PC-9 (cell line): ENCODE measurements at places on chromosomes 3 and 15. TPM values are rescaled to one million over a fixed set of nuclear protein-coding genes. Genes with fewer than 3 reads are reported as not detected.

PPP2R3A gene
- 30.0 and 42.6 TPM in 2 replicates for total RNA-seq

HCLS1 gene
- 2.2 and 2.6 TPM in 2 replicates for total RNA-seq

- H3K27me3 ChIP-seq: no peaks in the 10 kb centered on the region
- no peak overlapping the region for H3K4me3 ChIP-seq
- no peaks in the 10 kb centered on the region for H3K36me3 ChIP-seq
- H3K27ac ChIP-seq: no peak overlapping the region
- DNase-seq: no peak
These were observed 6.8 kb upstream of the TSC22D2 start for GRCh38 chr3:150401285-150401684.

DNA sequence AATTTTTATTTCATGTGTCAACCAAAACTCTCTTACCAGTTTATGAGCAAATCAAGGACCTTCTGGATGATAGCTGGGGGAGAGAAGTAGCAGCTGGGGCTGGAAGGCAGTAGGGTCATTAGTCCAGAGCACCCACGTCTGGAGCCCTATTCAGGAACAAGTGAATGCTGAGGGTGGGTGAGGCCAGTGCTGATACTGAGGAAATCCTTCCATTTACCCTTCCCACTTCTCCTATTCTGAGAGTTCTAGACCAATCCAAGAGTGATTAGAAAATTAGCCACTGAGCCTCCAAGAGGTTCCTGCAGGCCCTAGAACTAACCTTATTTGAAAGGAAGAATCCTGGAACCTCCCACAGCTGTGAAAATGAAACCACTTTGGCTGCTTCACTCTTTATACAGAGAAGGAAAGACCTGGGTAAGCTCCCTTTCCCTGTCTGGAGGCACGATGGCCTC, 46.2 kb upstream of the VILL start:
- DNase-seq: no peak
- H3K27ac ChIP-seq: peak overlapping the region; percentile 88
- peaks cover 59% of the 10 kb centered on the region for H3K4me1 ChIP-seq
- peaks cover 8% of the 10 kb centered on the region; the same call in 1 of the 2 replicates for H3K36me3 ChIP-seq

DNA sequence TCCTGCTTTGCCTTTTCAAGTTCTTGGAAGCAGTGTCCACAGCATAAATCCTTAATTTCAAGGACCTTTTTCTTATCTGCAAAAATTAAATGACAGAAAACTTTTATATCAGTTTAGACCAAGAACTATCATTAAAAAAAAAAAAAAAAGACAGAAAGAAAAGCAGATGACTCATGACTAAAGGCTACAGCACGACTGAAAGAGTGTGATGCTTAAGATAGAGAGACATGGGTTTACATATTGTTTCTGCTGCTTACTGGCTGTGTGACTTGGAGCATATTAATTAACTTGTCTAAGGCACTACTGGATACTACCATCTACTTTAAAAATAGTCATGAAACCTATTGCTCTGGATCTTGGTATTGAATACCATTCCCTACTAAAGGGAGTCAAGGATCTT, 62.3 kb downstream of the CEP152 start:
- H3K27ac ChIP-seq: no peak overlapping the region
- no peaks in the 10 kb centered on the region for H3K4me1 ChIP-seq
- H3K36me3 ChIP-seq: no peaks in the 10 kb centered on the region; the same call in 1 of the 2 replicates
- no peaks in the 10 kb centered on the region for H3K27me3 ChIP-seq
- no peak for DNase-seq

DNA sequence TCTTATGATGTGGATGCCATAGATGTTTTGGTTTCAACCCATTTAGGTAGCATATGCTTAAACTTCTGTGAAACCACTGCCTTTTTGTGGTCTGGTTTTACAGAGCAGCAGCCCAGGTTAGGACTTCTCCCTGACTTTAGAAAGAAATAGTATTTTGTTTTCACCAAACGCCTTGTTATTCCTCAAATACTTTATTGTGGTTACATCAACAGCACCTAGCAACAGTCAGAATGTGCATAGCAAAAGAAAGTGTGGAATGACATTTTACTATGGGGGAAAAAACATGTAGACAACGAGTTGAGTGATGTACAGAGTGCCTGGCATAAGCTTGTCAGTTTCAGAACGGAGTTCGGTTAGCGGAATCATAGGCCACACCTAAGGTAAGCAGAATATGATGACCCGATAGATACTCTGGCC, 159.2 kb downstream of the TPRG1 start:
- H3K27ac ChIP-seq: no peak overlapping the region
- no peak overlapping the region for H3K4me3 ChIP-seq
- DNase-seq: no peak
- H3K27me3 ChIP-seq: no peaks in the 10 kb centered on the region
- H3K36me3 ChIP-seq: peaks cover 13% of the 10 kb centered on the region; the same call in 1 of the 2 replicates
- H3K4me1 ChIP-seq: peaks cover 6% of the 10 kb centered on the region; the same call in 1 of the 2 replicates

- no peaks in the 10 kb centered on the region for H3K36me3 ChIP-seq
- peaks cover 9% of the 10 kb centered on the region for H3K4me1 ChIP-seq
- no peak for DNase-seq
- no peak overlapping the region for H3K4me3 ChIP-seq
- H3K27me3 ChIP-seq: no peaks in the 10 kb centered on the region
- no peak overlapping the region for H3K27ac ChIP-seq
These were observed 48.5 kb downstream of the THBS1 start for GRCh38 chr15:39629371-39629770.

DNA sequence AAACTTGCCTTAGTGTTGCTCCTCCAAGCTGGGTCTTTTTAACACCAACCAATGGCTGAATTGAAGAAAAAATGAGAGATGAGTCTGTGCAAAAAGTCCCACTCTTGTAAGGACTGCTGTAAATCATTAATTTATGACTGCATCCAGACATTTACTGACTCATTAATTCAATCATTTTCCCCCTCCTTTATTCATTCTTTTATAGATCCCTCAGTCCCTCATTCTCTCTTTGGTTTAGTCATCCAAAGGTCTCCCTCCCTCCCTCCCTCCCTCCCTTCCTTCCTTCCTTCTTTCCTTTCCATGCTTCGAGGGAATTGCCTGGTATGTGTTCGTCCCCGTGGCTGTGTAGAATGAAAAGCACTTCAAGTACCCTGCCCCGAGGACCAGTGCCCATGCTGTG, 35.3 kb upstream of the MRPS22 start:
- no peaks in the 10 kb centered on the region for H3K36me3 ChIP-seq
- H3K4me1 ChIP-seq: peaks cover 60% of the 10 kb centered on the region
- DNase-seq: no peak
- H3K27ac ChIP-seq: no peak overlapping the region

SNX22 gene
- 0.33 and 0.40 TPM in 2 replicates for total RNA-seq

DNA sequence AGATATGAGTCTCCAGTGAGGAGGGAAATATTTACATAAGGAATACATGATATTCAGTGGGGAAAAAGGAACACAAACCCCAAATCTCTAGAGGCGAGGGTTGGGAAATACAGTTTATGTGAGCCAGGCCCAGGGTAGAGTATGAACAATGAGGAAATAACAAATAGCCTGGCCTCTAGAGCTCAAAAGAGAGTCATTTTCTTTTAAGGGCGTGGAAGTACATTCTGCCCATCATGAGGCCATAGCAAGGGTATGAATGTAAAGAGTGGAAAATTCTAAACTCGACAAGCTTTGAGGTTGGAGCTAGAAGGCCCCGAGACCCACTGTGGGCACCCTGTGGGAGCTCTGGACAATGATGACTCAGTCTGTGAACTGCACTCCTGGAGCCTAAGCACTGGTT, 27.8 kb upstream of the IGF2BP2 start:
- H3K36me3 ChIP-seq: no peaks in the 10 kb centered on the region
- no peak overlapping the region for H3K27ac ChIP-seq
- H3K4me1 ChIP-seq: peaks cover 3% of the 10 kb centered on the region
- no peak overlapping the region for H3K4me3 ChIP-seq
- DNase-seq: no peak

DNA sequence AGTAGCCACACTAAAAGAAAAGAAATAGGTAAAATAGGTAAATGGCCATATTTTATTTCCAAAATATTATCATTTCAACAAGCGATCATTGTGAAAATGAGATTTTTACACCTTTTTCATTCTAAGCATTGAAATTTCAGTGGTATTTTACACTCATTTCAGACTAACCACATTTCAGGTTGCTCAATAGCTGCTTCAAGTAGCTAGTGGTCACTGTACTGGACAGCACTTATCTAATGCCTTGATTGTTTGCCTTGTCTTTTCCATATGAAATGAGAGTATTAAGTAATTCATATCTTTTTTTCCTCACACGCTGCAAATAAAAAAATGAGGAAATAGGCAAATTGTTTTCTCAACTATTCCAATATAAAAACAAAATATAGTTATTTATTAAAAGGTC, 332.8 kb downstream of the NLGN1 start:
- H3K27me3 ChIP-seq: no peaks in the 10 kb centered on the region
- no peaks in the 10 kb centered on the region for H3K36me3 ChIP-seq
- H3K27ac ChIP-seq: no peak overlapping the region
- no peak for DNase-seq

DNA sequence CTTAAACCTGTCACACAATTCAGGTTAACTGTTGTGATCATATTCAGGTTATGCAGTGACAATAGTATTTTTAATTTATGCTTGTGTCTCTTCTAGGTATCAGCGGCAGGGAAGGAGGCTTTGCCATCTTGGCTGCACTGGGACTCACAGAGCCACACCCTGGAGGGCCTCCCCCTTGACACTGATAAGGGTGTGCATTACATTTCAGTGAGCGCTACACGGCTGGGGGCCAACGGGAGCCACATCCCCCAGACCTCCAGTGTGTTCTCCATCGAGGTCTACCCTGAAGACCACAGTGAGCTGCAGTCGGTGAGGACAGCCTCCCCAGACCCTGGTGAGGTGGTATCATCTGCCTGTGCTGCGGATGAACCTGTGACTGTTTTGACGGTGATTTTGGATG, 23.6 kb upstream of the BSN start:
- H3K4me1 ChIP-seq: no peaks in the 10 kb centered on the region
- no peak overlapping the region for H3K27ac ChIP-seq
- no peak for DNase-seq
- no peaks in the 10 kb centered on the region for H3K27me3 ChIP-seq
- no peaks in the 10 kb centered on the region for H3K36me3 ChIP-seq
- no peak overlapping the region for H3K4me3 ChIP-seq

ACVR2B gene
- 11.0 and 12.4 TPM in 2 replicates for total RNA-seq

- no peaks in the 10 kb centered on the region for H3K36me3 ChIP-seq
- H3K4me3 ChIP-seq: no peak overlapping the region
- no peaks in the 10 kb centered on the region for H3K27me3 ChIP-seq
- DNase-seq: no peak
These were observed 61.8 kb downstream of the ZBBX start for GRCh38 chr3:167318306-167318705.

ITGA11 gene
- total RNA-seq: 0.18 and 0.70 TPM in 2 replicates

CCRL2 gene
- 1.2 TPM in 2 replicates for total RNA-seq

- H3K36me3 ChIP-seq: no peaks in the 10 kb centered on the region
- no peak overlapping the region for H3K4me3 ChIP-seq
These were observed 3.9 kb upstream of the PLCH1 start for GRCh38 chr3:155748611-155749365.

GRCh38 chr15:81308260-81308659, 15.7 kb downstream of the STARD5 start:
- no peak overlapping the region for H3K4me3 ChIP-seq
- H3K27me3 ChIP-seq: no peaks in the 10 kb centered on the region
- no peaks in the 10 kb centered on the region for H3K36me3 ChIP-seq
- no peak overlapping the region for H3K27ac ChIP-seq

GRCh38 chr3:185939721-185940120, 1.9 kb upstream of the TRA2B start:
- no peak overlapping the region for H3K27ac ChIP-seq
- H3K36me3 ChIP-seq: peaks cover 20% of the 10 kb centered on the region
- DNase-seq: no peak
- peaks cover 57% of the 10 kb centered on the region for H3K4me1 ChIP-seq

- H3K4me3 ChIP-seq: no peak overlapping the region
- no peak overlapping the region for H3K27ac ChIP-seq
These were observed 1011.7 kb downstream of the SQOR start for GRCh38 chr15:46646490-46646889.

SUSD5 gene
- total RNA-seq: 0.35 and 0.45 TPM in 2 replicates

HRG gene
- 0.58 and 1.3 TPM in 2 replicates for total RNA-seq

- no peak overlapping the region for H3K27ac ChIP-seq
- no peaks in the 10 kb centered on the region for H3K36me3 ChIP-seq
These were observed 605 bp downstream of the DCUN1D1 start for GRCh38 chr3:182979674-182980191.

- H3K36me3 ChIP-seq: no peaks in the 10 kb centered on the region
- no peaks in the 10 kb centered on the region for H3K4me1 ChIP-seq
- H3K4me3 ChIP-seq: no peak overlapping the region
These were observed 26.9 kb upstream of the LINGO1 start for GRCh38 chr15:77659350-77660321.

ACTRT3 gene
- total RNA-seq: 1.5 and 2.4 TPM in 2 replicates

DNA sequence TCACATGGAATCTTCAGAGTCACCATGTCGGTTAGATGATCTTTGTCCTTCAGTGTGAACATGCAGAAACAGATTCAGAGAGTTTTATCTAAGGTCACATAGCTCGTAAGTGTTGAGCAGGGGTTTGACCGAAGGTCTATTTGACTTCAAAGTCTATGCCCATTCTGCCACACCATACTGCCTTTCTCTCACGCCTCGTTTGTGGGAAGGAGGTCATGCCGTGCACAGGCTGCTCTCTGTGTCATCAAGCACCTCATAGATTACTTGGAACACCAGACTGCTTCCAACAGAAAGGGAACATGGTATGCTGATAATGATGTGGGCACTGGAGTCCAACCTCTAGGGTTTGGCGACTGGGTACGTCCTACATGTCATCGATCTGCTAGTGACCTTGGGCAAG, 128.8 kb downstream of the SV2B start:
- peaks cover 85% of the 10 kb centered on the region for H3K27me3 ChIP-seq

GRCh38 chr15:75068748-75069147, 45.4 kb downstream of the PPCDC start:
- no peaks in the 10 kb centered on the region for H3K36me3 ChIP-seq
- H3K27ac ChIP-seq: no peak overlapping the region
- no peaks in the 10 kb centered on the region for H3K27me3 ChIP-seq

DNA sequence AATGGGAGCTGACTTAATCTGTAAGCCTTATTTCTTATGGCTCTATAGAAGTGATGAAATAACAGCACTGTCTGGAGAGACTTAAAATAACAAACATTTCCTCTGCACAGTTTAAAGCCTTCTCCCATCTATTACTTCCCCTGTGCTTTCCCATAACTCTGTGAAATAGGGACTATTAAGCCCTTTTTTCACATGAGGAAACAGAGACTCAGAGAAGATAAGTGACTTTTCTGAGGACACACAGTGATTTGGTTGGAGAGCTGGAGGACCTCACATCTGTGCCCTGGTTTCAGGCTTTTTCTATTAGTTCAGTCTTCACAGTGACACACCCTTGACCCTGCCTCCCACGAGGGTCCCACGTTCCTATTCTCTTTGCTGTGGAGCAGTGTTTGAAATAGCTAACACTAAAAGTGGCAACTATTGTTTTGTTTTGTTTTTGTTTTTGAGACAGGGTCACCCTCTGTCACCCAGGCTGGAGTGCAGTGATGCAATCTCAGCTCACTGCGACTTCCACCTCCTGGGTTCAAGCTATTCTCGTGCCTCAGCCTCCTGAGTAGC, 82.9 kb downstream of the ST6GAL1 start:
- H3K4me1 ChIP-seq: peaks cover 9% of the 10 kb centered on the region; the same call in 1 of the 2 replicates
- DNase-seq: no peak
- no peak overlapping the region for H3K4me3 ChIP-seq
- no peaks in the 10 kb centered on the region for H3K27me3 ChIP-seq

XXYLT1 gene
- total RNA-seq: 13.3 and 14.6 TPM in 2 replicates
